ENCODE measurements at places on chromosomes 6 and 20.

- DNase-seq: no peak
Observed at GRCh38 chr20:16982091-16982726, 234.1 kb downstream of the OTOR start.

DNA sequence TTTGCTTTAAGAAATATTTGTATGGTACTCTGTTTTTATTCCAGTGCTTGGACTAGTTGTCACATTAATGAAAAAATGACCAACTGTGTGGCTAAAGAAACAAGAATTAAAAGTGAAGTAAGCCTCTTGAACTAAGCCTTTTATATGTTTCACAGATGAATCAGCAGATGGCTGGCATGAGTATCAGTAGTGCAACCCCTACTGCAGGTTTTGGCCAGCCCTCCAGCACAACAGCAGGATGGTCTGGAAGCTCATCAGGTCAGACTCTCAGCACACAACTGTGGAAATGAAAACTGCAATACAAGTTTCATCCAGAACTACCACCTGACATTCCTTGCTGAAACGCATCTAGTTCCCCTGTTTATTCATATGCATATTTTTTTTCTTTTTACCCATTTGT, 96.8 kb downstream of the B3GAT2 start:
- DNase-seq: no peak

- no peak for DNase-seq
Observed at GRCh38 chr20:46331611-46332361, 23.5 kb upstream of the CDH22 start.

GRCh38 chr20:59334651-59335300, 34.4 kb downstream of the EDN3 start:
- DNase-seq: no peak

GRCh38 chr6:13081189-13081563, 247.2 kb downstream of the TBC1D7 start:
- no peak for DNase-seq

DNA sequence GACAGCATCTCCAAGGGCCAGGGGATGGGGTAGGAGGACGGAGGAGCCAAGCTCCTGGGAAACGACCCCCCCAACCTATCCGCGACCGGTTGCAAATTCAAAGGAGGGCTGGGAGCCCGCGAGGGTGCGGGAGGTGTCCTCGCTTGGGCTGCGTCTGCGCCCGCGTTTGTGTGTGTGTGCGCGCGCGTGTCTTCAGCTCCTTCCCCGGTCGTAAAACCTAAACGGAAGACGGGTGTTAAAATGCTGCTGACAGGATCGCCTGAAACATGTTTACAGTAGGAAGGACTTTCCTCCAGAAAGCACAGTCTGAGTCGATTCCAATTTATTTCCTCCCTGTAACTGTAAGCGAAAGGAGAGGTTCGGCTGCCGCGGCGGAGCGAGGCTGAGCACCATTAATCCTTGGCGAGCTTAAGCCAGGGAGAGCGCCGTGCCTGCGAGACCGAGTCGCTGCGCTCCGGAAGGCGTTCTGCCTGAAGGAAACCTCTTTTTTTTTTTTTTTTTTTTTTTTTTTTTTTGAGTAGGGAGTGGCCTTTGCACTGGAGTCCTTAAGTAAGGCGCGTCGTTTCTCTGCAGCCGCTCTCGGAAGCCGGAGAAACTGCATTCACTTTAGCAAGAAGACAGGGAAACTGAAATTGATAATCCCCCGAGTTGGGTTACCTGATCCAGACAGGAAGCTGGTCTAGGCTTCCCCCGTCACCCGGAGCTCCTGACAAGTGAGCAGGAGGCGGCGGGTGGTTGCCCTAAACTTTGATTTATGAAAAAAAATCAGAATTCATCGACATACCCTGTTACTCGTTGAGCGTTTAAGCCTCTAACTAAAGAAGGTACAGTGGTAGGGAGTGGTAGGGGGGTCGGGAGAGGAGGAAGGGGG, 4.8 kb upstream of the SOX4 start:
- no peak for DNase-seq

- no peak for DNase-seq
Observed at GRCh38 chr6:776528-776931, 83.6 kb upstream of the EXOC2 start.

GRCh38 chr20:5918856-5919625, 31.3 kb downstream of the TRMT6 start:
- DNase-seq: no peak

GRCh38 chr20:36784116-36784515, 10.6 kb upstream of the DSN1 start:
- no peak for DNase-seq

GRCh38 chr20:50572938-50573777, 63.0 kb downstream of the PTPN1 start:
- DNase-seq: no peak

DNA sequence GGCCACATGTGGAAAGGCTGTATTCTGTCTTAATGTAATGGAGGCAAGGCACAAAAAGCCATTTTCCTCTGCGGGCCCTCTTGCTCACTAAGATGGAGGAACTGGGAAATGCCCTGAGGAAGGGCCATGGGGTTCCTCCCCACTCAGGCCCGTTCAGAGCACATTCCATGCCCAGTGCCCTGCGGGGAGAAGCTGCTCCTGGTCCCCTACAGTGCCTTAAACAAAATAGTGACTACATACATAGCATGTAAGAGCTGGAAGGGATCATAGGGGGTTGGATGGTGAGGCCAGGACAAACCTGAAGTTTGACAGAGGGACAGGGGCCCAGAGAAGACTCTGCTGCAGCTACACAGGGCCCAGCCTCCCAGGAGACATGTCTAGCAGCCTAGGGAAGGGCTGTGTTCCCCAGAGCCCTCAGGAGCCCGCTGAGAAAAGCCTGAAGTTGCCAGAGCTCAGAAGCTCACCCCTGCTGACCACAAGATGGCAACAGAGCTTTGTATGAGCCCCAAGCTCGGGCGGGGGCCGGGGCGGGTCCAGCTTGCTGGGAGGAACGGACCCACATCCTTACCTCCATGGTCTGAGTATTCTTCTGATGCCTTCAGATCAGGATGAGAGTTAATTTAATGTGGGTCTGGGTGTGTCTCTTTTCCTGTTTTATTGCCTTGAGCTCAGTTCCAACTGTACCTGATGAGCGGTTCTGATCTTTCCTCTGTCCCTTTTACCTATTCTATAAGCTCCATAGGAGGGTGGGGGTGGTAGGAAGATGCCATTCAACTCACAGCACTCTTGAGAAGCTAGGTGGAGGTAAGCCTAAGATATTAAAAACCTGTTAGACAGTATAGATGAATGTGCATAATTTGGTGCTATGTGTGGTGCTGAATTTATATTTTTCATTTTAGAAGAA, 242.9 kb downstream of the CDC5L start:
- DNase-seq: no peak

DNA sequence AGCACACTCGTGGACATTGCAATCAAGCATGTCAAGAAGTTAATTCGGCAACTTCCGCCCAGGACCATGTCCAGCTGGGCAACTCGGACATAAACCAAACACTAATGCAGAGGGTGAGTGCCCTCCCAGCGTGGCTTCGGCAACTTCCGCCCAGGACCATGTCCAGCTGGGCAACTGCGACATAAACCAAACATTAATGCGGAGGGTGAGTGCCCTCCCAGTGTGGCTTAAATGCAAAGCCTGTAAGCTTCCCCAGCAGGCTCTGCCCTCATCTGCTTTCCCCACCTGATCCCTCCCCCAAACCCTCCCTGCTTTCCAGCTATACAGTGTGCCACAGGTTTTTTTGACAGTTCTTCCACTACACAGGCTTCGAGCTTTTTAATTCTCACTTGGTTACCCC, 143.4 kb downstream of the PXDC1 start:
- no peak for DNase-seq

DNA sequence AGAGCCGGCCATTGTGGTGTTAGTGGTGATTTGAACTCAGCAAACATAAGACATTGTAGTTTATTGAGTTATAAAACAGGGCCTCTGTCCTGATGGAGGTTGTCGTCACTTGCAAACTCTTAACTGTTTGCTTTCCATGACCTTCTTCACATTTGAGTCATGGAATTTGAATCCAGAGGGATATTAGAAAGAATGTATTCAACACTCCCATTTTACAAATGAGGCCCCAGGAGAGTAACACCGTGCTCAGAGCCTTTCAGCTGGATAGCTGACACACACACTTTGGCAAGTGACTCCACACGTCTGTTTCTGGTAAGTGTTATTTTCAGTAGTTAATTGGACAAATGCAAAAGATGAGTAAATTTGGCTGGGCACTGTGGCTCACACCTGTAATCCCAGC, 72.4 kb upstream of the XRN2 start:
- no peak for DNase-seq

DNA sequence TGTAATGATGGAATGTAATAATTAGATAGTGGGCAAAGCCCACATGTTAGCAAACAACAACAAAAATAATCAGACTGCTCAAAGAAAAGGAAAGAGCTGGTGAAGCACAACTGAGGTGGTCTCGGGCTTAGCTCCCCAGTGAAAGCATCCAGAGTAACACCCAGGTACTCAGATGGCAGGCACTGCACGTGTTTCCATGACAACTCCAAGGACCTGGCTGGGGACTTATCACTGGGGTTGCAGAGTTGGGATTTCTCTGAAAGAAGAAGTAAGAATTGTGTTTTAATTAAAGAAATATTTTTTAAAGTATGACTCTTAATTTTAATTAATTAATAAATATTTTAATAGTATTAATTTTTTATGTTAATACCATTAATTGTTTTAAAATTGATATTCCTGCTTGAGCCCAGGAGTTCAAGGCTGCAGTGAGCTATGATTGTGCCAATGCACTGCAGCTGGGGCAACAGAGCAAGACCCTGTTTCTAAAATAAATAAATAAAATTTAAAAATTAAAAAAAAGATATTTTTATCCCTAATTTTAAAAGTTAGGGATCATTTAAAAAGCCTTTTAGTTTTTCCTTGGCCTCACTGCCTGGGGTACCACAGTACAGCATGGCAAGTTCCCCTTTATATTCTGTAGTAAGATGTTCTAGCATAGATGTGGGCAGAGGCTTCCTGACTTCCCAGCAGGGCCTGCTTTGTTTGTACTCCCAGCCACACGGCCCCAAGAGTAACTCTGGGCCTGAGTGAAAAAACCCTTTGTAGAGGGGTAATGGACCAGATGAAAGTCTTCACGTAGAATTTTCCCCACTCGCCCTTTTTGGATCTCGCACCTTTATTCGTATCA, 42.2 kb upstream of the UST start:
- DNase-seq: no peak

DNA sequence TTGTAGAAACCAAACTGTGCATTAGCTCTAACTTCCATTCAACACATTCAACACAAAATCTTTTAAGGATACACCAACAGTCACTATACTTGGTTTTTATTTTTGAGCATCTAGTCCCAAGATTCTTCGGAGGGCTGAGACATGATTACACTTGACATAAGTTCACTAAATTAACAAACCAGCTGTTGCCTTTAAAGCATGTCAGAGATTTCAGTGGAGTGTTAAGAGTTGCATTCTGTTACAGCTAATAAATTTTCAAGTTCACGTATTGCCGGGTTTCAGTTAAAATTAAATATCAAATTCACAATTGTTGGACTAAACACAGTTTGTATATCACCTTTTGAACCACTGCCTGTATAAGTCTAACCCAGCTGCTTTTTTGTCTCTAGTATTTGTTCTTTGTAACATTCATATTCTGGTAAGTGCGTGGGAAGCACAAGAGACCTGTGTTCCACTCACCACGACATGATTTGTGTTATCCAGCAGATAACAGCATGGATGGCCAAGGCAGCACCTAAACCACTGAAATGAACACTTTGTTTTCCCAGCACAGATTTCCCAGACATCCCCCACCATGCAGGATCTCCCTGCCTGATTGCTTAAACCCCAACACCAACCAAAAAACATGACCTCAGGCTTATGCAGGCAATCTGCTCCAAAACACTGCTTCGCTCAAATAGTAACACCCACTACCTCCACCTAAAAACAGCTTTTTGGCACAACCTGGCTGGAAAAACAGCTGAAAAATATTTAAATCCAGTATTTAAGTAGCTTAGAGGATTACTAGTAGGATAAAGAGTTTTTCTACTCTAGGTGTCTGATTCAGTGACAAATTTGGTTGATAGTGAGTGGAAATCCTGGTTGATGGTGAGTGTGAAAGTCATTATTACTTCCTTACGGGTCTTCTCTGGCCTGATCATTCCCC, 286.5 kb upstream of the NT5E start:
- DNase-seq: no peak

- no peak for DNase-seq
Observed at GRCh38 chr20:63071541-63072181, 64.9 kb upstream of the BHLHE23 start.

GRCh38 chr6:16305788-16306187, 67.4 kb downstream of the GMPR start:
- no peak for DNase-seq

- DNase-seq: no peak
Observed at GRCh38 chr20:41361757-41362747, 4.6 kb downstream of the EMILIN3 start.

DNA sequence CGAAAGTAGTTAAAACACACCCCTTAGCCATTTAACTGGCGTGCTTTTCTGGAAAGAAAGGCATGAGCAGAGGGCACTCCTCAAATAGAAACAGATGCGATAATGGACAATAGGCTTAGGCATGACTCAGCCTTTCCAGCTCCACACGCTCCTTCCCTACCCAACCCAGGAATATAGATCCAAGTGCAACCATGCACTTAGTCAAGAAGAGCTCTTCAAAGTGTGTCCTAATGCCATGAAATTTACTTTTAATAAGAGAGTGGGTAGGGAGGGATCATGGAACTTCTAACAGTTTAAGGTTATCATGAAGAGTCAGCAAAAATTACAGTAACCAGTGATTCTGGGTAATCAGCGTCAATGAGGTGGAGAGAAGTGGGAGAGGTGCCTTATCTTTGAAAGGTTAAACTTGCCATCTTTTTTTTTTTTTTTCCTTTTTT, 2.4 kb upstream of the EFHC1 start:
- DNase-seq: no peak

- no peak for DNase-seq
Observed at GRCh38 chr6:33075208-33075567, 602 bp upstream of the HLA-DPB1 start.

DNA sequence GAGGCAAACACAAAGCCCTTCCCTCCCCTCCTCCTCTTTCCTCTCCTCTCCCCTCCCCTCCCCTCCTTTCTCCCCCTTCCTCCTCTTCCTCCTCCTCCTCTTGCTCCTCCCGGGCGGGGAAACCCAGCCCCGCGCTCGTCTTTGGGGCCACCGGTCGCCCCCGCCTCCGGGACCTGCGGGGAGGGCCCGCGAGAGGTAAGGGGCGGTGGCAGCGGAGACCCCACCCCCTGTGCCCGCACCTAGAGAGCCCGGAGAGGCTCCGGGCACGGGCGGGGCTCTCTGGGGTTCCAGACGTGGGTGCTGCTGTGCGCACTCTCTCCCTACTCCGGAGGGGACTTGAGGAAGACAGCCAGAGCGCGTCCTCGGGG, at the start of gene RIN2:
Gene RIN2 (plus strand): TSS at position 126 of the 368 bp plus-strand sequence. CDS start 131,344 bp downstream, outside the sequence.
- DNase-seq: no peak
